Fibroblast of skin of left quadriceps (primary cell): ENCODE measurements at places on chromosomes 11 and 22.

DNA sequence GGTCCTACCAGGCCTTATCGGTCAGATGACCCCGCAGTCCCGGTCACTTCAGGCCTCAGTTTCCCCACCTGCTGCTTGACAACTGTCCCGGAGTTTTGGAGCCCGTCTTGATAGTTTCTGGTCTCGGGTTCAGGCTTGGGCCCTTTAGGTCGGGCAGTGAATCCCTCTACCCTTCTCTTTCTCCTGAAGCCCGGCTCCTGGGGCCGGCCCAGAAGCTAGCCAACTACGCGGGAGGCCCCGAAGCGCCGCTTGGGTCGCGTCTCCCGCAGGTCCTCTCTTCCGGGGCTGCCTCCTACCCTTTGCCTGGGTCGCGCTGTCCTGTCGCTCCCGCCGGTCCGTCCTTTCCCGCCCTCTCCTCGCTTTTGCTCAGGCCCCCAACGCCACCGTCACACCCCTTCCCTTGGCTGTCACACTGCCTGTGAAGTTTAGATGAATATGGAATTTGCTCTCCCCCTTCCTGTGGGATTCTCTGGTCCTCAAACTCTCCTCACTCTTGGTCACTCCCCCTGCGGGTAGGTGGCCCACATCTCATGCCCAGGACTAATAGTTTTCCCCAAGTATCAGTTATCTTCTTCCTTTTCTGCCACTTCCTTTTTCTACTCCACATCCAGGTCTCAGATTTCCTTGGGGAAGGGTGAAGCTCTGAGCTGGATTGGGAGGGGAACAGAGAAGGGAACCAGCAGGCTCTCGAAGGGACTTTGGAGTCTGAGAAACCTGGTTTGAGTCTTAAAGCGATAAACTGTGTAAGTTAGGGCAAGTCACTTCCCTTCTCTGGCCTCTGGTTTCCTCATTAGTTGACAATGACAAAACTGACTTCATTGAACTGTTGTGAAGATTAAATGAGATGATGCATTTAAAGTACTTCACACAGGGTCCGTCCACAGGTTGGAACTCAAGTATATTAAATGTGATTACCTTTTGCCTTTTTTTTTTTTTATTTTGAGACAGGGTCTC is 790 bp downstream of the RAB1B start:
- DNase-seq, result no peak

- DNase-seq, result no peak
Measured at GRCh38 chr11:70010774-70011173, 67.3 kb upstream of the ANO1 start.

DNA sequence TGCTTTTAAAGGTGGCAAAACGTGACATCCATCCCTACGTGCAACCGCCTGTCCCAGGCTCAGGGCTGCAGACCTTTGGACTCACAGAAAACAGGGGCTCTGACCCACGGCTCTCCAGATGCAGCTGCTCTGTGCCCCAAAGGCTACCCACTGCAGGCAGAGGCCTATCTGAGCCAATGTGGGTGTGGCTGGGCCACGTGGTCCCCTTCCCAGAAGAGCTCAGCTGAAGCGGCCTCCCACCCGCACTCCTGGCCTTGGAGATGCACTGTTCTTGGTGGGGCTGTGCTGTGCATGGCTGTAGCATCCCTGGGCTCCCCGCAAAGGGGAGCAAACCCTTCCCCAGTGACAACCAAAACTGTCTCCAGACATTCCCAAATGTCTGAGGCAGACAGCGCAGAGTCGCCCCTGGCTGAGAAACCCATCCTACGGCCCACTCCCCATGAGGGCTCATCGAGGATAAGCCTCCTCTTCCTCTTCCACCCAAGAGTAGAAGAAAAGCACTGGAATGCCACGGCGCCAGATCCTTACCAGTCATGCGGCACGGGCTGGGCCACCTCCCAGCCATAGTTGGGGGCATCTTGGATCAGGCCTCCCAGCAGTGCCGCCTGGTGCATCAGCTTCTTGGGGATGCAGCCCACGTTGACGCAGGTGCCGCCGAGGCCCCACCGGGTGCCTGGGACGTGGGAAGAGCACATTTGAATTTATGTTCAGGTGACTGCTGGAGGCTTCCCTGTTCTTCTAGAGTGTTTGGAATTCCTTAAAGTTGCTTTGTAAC is 23.1 kb upstream of the COMT start:
- no peak for DNase-seq

DNA sequence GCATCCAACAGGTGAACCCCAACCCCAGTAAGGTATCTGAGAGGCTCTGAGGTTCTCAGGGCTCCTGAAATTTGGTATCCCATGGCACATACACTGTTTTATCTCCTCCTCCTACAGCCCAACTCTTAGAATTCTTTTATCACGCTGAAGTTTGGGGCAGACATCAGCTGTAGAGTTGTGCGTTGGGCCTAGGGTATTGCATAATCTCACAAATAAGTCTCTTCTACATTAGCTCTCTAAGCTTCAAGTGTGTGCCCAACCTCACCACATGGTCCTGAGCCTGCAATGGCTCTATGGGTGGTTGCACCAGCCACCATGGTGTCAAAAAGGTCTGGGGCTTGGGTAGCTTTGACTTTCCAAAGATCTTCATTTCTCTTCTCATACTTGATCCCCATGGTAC is 603.0 kb downstream of the BUD13 start:
- DNase-seq, result no peak

GRCh38 chr11:75562836-75563484 is 907 bp downstream of the SERPINH1 start:
- peak; percentile 34 for DNase-seq

GRCh38 chr11:79371152-79371551 is 69.7 kb downstream of the TENM4 start:
- no peak for DNase-seq

DNA sequence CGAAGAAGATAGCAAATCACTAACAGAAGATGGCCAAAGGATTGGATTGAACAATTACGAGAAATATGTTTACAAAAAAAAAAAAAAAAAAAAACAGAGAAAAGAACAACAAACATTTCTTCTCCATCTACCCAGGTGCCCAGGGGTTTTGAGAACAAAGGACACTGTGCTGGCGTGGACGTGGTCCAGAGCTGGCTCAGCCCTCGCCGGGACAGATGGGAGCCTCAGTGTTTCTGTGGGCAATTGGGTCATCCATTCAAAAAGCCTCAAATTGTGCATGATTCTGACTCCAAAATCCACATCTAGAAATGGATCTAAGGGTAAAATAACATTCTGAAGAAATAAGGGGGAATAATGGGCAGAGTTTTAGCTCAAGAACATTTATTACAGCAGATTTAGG is 63.1 kb downstream of the DHCR7 start:
- no peak for DNase-seq

DNA sequence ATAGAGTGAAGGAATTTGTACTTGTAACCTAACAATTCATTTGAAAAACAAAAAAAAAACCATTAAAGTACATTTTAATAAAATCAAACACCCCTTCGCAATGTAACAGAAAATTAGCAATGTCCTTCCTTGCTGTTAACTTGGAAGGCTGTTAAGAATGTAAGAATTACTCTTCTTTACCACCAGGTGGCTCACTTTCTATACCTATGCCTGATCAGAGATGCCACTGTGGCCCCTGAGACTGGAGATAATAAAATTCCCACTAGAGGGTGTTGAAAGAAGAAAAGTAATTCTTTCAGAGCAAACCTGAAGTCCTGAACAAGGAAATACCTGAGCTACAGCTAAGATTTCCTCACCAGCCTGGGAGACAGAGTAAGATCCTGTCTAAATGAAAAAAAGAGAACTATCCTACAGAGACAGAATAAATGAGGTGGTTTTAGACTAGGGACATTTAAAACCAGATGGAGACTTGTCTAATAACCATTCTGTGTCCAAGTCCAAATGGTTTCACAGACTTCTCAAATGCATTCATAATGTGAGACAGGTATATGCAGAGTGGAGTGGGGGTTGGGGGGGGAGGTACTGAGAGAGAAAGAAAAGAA is 1089.3 kb downstream of the FAM181B start:
- peak; percentile 29 for DNase-seq

DNA sequence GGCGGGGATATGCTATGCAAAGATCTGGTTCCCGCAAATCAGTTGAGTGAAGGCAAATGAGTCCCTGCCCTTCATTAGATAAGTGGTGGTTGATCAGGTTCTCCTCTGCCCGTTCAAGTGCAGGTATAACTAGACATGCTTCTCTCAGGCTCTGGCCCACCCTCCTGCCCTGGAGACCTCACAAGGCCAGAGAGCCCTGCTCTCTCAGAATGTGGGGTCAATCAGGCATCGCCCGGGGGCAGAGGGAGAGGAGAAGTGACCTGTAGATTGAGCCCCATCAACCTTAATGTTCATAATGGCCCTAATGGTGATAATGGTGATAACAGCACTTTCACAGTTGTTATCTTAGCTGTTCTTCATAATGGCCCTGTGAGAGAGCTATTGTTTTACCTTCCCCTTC is 224.3 kb downstream of the DSCAML1 start:
- DNase-seq, result no peak

- DNase-seq, result no peak
Measured at GRCh38 chr11:131463162-131463561, 92.7 kb downstream of the NTM start.

- no peak for DNase-seq
Measured at GRCh38 chr22:31247726-31248125, 35.6 kb downstream of the LIMK2 start.

GRCh38 chr11:46238967-46239800 is 38.3 kb upstream of the CREB3L1 start:
- DNase-seq, result peak; percentile 72

DNA sequence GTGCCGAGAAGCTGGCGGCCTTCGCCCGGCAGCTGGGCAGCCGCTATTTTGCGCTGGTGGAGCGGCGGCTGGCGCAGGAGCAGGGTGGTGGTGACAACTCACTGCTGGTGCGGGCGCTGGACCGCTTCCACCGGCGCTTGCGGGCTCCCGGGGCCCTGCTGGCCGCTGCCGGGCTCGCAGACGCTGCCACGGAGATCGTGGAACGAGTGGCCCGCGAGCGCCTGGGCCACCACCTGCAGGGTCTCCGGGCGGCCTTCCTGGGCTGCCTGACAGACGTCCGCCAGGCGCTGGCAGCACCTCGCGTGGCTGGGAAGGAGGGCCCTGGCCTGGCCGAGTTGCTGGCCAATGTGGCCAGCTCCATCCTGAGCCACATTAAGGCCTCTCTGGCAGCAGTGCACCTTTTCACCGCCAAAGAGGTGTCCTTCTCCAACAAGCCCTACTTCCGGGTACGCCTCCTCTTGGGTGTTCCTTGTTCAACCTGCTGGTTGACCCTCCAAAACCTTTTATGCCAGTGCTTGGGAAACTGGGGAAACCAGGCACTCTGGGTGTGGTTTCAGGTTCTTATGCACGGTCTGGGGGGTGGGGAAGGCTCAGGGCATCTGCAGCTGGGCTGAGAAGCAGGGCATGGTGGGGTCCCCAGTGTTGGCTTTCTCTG is 3.1 kb upstream of the TM7SF2 start:
- DNase-seq, result no peak

DNA sequence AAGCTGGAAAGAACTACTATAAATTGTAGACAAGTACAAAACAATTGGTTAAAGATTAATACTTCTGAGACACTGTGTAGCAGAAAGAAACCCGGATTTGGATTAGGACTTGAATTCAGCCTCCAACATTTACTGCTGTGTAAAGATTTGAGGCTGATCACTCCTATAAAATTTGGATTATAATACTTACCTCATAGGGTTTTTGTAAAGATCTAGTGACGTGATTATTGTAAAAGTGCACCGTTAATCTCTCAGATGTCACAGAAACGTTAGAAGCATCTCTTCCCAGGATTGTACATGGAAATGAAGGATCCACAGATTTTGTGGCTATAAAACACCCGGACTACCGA is 323 bp upstream of the HIKESHI start:
- DNase-seq, result no peak

- no peak for DNase-seq
Measured at GRCh38 chr11:64832467-64833197, 11.8 kb downstream of the CDC42BPG start.
